NCI-H2171 treated with DMSO at 0.1 percent for 48 hours (cell line): ENCODE measurements at places on chromosomes 3 and 15.

- DNase-seq, result no peak
Observed at GRCh38 chr15:89774492-89774891, 1.6 kb upstream of the MESP2 start.

- no peak for DNase-seq
Observed at GRCh38 chr15:61410662-61411061, 181.6 kb upstream of the RORA start.

DNA sequence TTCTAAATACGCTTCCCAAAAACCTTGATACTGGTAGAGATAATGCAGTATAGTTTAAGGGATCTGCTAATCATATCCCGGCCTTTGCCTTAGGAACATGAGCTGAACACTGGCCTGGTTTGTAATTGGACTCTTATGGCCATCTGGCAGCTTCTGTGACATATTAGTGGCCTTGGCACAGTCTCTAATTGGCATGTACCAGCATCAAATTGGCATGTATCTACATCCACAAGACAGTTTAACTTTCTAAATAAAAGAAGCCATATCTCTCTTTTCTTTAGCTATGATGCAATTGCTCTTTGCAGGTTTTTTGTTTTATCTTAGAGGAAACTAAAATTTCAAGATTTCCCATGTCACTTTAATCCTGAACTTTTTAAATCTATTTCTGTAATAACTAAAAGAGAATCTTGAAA, 44.6 kb upstream of the FILIP1L start:
- peak; percentile 86 for DNase-seq

GRCh38 chr3:20904671-20905070, 718.7 kb upstream of the SGO1 start:
- DNase-seq, result no peak

DNA sequence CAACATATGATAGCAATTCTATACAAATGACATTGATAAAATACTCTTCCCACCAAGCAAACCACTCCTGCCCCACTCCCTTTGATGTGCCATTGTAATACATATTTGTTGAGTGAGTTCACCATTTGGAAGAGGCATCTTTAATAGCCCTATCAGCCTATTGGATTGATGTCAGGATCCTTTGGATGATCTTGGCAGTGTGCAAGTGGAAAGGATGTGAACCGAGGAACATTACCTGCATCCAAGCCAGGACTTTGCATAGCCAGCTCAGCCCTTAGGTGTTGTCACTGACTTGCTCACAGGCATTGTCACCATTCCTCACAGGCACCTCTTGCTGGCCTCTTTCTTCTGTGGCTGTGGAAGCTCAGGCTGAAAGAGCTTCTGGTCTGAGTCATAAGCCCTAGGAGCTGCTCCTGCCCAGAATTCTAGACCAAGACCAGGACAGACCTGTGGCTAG, 16.5 kb upstream of the TIMP4 start:
- no peak for DNase-seq

DNA sequence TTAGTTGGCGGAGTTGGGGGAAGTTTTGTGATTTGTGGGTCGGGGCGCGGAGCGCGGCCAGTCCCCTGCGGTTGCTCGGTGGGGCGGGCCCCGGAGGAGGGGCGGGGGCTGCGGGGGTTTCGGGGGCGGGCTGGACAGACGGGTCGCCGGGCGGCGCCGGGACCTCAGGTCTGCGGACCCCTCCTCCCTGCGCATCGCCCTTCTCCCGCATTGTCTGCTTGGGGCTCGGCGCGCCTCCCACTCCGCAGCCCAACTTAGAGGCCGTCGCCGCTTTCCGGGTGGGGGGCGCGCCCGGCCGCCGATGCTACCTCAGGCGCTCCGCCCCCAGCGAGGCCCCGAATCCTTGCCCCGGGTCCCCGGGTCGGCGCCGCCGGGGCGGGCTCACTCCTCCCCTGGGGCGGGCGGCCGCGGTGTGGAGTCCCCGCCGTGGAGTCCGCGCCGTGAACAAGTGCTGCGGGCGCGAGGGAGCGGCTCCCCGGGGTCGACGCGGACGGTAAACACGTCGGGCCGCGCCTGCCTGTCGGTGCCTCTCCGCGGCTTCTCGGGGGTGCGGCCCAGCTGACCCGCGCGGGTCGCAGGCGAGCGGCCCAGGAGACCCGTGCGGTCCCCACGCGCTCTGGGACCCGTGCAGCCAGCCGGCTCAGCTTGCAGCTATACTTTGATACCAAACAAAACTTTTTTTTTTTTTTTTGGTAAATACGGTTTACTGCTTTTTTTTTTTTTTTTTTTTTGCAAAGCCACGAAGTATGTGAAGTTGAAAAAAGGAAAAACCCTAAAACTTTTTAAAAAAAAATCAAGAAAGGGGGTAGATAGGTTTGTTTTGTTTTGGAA, 624 bp downstream of the AKAP13 start:
- DNase-seq, result peak; percentile 25

DNA sequence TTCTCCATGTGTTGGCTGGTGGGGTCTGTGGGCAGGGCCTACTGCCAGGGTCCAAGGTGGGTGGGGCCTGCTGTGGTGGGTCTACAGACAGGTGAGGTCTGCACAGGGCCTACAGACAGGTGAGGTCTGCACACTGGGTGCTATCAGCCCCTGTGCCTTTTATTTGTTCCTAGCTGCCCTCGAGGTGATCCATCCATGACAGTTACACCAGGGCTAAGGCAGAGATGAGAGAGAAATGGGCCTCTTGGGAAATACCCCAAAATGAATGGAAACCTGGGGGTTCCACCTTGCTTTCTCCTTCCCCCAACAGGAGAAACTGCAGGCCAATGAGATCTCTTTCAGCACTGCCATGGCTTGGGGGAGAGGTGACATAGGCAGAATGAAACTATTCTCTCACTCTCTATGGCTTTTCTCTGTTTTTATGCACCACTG, 36.4 kb downstream of the CFAP100 start:
- no peak for DNase-seq

DNA sequence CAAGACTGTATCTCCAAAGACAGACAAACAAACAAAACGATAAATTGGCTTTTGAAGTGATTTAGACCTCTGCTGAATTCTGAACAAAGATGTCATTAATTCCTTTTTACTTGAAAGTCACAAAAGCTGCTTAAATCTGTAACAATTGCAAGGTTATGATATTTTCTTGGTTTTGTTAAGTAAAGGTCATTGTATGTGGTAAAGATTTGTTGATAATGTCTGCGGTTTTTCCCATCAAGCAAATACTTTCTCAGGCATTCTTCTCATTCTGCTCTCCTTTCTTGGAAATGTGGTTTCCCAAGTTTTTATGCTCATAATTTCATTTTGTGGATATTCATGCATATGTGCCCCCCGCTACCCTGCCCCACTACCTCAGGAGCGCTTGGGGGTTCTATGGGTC, 116.5 kb downstream of the SLMAP start:
- no peak for DNase-seq

DNA sequence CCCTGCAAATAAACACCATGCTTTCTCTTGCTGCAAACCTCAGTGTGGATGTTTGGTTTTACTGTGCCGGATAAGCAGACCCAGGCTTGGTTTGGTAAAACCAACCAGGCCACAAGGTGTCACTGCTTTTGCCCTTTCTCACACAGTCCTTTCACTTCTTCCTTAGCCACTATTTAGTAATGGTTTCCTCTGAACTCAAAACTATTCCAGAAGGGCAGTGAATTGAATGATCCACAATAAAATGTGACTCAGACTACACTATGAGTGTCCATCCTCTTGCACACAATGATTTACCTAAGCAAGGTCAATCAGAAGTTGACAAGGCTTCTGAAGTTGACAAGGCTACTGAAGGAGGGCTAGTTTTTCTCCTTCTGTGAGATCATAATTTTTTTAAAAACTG, 552.4 kb upstream of the CCDC54 start:
- no peak for DNase-seq
